ENCODE measurements at places on chromosomes 3 and 15.

GRCh38 chr3:42265059-42265991 is 660 bp downstream of the CCK start:
- DNase-seq, result no peak

GRCh38 chr3:150635526-150635925 is 32.4 kb downstream of the SELENOT start:
- no peak for DNase-seq

GRCh38 chr3:98521897-98522543 is 682 bp downstream of the CLDND1 start:
- no peak for DNase-seq

GRCh38 chr3:69244039-69244438 is 121.6 kb upstream of the LMOD3 start:
- DNase-seq, result no peak

DNA sequence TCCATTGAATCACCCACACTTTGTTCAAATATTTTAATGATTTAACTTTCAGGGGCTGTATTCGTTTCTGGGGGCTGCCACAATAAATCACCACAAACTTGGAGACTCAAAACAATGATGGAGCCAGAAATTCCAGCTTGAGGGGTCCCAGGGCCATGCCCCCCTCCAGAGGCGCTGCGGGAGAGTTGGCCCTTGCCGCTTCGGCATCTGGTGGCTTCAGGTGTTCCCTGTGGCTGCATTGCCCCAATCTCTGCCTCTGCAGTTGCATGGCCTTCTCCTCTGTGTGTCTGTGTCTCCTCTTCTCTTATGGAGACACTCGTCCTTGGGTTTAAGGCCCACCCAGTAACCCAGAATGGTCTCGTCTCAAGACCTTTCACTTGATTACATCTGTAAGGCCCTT is 144.7 kb downstream of the CHSY1 start:
- DNase-seq, result no peak

GRCh38 chr3:25751725-25752124 is 31.5 kb downstream of the NGLY1 start:
- no peak for DNase-seq

DNA sequence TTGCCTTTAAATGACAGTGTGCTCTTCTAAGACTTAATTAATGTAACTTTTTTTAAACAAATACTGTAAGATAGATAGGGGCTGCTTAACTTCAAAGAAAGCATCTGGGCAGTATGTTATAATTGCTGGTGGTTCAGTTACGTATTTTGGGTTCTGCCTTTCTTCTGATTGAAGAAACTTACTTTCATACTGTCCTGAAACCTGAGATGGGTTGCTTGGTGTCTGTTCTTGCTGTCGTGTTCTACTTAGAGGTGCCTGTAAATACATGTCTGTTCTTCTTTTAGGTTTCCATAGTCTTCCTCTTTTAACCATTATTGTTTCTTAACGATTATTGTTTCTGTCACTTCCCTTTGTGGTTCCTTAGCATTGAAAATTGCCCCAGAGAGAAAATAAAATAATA is 297.7 kb upstream of the CHRM5 start:
- no peak for DNase-seq

- DNase-seq, result no peak
Observed at GRCh38 chr3:53592862-53593261, 98.5 kb downstream of the CACNA1D start.

- DNase-seq, result peak; percentile 40
Observed at GRCh38 chr3:56783644-56784447, 17.9 kb downstream of the ARHGEF3 start.

- no peak for DNase-seq
Observed at GRCh38 chr3:8886546-8886945, 76.7 kb downstream of the RAD18 start.
